Stimulated activated CD4-positive, alpha-beta T cell treated with anti-CD3 and anti-CD28 coated beads, Interleukin-4, amount 100 ng/mL, for 24 hours (primary cell): ENCODE measurements at places on chromosomes 3 and 15.

DNA sequence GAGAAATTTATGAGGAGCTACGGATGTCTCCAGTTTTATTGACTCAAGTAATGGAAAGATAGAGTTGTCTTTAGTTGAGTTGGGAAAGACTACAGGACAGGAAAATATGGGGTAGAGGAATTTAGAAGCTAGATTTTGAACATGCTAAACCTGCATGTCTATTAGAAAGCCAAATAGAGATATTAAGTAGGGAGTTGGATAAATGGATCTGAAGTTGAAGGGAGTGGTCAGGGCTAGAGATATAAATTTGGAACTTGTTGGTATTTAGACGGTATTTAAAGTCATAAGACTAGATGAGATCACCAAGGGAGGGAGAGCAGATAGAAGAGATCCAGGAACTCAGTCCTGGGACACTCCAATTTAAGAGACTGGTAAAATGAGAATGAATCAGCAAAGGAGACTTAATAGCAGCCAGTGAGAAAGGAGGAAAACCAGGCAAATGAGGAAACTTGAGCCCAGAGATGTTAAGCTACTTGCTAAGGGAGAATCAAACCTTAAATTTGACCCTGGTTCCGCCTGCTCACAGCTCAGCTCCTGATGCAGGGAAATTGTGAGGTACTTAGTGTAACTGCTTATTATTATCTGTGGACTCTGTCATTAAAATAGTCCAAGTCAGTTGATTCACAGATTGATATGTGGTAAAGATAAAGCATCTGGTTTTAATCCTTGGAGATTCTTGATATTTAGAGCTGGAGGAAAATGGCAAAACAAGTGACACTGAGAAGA is 35.8 kb downstream of the ABI3BP start:
- DNase-seq = no peak

DNA sequence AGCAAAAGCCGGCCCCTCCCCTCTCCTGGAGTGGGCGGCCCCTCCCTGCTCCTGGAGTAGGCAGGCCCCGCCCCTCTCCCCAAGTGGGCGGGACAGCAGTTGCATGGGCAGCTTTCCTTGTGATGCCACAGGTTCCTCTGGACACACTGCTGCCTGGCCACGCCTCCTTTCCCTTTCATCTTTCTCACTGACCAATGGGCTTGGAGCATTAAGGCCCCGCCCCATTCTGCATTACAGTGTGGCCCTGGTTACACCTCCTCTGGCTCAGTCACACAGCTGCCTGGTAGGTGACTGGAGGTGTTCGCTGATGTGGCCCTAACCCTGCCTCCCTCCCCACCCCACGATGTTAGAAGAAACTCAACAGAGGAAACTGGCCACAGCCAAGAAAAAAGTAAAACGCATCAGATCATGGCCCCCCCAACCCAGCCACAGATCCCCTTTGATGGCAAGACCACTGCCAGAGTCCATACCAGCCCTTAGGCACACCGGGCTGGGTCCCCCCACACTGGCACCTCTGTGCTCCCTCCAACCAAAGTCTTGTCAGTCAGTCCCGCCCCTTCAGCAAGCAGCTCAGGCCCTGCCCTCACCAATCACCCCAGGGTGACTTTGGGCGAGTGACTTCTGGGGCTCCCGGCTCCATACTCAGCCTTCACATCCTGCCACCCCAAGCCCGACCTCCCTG is 84.3 kb downstream of the ADAMTS7 start:
- peak; percentile 9 for DNase-seq

GRCh38 chr3:148006508-148006907 is 597.3 kb downstream of the ZIC1 start:
- no peak for DNase-seq

GRCh38 chr3:42078677-42079076 is 12.5 kb upstream of the TRAK1 start:
- no peak for DNase-seq

- no peak for DNase-seq
These were observed 24.1 kb downstream of the GYG1 start for GRCh38 chr3:149015393-149015792.

DNA sequence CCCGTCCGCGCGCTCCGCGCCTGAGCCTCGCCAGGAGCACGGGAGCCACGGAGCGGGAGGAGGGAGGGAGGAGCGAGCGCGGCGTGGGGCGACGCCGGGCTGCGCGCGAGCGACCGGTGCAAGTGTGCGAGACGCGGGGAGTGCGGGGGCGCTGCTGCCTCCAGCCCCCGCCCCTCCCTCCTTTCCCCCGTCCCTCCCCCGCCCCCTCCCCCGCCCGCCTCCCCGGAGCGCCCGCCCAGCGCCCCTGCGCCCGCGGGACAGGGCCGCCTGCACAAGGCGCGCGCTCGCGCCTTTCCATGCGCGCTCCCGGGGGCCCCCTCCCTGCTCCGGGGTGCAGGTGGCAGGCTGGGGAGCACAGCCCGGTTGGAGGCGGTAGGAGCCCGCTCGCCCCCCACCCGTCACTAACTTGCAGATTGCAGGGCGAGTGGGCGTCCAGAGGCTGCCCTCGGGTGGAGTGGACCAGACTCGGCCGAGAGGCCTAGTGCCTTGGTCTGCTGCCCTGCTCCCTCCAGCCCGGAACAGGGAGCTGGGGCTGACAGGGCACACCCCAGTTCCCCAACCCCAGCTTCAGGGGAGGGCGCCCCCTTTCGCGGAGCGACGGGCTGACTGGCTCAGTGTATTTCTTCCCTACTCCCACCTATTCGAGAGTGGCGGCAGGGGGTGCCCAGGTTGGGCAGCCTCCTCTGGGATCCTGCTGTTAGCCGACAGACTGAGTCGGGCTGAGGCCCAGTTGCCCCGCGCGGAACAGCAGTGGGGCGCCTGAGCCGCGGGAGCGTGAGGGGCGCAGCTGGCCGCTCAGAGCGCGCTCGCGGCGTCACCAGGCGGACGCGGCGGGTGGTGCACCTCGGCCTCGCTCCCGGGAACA is at the start of gene WNT7A:
Gene WNT7A (minus strand): TSS at position 126 of the 865 bp plus-strand sequence. CDS start 255 bp downstream, outside the sequence.
- peak; percentile 67 for DNase-seq

- DNase-seq = no peak
These were observed 6.3 kb downstream of the ADAMTS17 start for GRCh38 chr15:100335335-100335999.

DNA sequence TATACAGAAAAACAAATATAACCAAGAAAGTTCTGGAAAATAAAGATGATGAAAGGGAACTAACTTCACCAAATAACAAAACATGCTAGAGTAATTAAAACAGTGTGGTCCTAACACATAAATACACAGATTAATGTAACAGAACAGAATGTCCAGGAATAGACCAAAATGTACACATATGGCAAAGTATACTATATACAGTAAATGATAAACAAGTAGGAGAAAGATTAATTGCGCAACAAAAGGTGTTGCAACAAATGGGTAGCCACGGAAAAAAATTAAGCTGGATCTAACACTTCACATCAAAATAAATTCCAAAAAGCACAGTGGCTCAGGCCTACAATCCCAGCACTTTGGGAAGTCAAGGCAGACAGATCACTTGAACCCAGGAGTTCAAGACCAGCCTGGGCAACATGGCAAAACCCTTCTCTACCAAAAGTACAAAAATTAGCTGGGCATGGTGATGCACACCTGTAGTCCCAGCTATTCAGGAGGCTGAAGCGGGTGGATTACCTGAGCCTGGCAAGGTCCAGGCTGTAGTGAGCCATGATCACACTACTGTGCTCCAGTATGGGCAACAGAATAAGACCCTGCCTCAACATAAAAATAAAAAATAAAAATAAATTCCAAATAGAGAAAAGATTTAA is 19.8 kb downstream of the SCAP start:
- no peak for DNase-seq

- no peak for DNase-seq
These were observed 1.5 kb upstream of the TCF12 start for GRCh38 chr15:56916825-56917477.

- DNase-seq = no peak
These were observed 236.8 kb downstream of the CACNA2D3 start for GRCh38 chr3:54358969-54359694.

- DNase-seq = peak; percentile 3
These were observed 237.8 kb upstream of the GADL1 start for GRCh38 chr3:31132132-31132769.

GRCh38 chr3:35438101-35438500 is 201.2 kb upstream of the ARPP21 start:
- DNase-seq = no peak

GRCh38 chr3:195752066-195752465 is 31.3 kb downstream of the MUC20 start:
- DNase-seq = no peak

DNA sequence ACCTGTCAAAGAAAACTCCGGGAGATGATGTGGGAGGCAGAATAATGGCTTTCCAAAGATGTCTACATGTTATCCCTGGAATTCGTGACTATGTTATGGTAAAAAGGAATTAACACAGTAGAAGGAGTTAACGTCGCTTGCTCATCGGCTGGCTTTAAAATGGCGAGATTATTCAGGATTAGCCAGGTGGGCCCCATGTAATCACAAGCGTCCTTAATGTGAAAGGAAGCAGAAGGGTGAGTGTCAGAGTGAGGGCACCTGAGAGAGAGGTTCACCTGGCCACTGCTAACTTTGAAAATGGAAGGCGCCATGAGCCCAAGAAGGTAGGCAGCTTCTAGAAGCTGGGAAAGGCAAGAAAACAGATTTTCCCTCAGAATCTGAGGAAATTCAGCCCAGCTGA is 557.2 kb downstream of the EPHB1 start:
- DNase-seq = no peak

DNA sequence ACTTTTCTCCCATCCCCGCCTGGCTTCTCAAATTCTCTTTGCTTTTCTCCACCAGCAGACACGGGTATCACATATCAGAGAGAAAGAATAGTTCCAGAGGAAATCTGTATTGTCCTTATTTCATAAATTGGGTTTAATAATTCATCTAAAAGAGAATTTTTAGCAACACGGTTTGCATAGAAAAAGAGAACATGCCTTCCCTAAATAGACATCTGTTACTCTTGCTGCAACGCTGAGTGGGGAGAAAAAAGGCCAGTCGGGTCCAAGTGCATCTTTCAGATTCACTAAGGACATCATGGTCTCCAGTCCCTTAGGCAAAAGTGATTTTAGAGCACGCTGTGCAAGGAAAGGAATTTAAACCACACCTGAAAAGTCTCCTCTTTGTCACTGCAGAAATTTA is 201.3 kb downstream of the ABHD5 start:
- DNase-seq = no peak

GRCh38 chr3:192902549-192902948 is 15.1 kb downstream of the MB21D2 start:
- no peak for DNase-seq

GRCh38 chr15:85030301-85030929 is 48.8 kb downstream of the PDE8A start:
- no peak for DNase-seq

DNA sequence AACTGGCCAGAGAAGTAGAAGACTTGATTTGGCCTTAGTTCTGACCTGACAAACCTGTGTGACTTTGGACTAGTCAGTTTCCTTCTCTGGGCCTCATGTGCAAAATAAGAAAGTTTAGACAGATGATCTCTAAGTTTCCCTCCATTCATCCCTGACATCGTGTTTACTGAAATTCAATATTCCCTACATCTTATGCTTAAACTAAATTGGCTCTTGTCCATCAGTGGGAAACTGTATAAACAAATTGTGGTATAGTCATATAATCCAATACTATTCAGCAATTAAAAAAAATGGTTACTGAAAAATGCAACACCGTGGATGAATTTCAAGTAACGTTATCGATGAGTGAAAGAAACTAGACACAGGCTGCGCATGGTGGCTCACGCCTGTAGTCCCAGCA is 64.4 kb upstream of the HRH1 start:
- DNase-seq = no peak

DNA sequence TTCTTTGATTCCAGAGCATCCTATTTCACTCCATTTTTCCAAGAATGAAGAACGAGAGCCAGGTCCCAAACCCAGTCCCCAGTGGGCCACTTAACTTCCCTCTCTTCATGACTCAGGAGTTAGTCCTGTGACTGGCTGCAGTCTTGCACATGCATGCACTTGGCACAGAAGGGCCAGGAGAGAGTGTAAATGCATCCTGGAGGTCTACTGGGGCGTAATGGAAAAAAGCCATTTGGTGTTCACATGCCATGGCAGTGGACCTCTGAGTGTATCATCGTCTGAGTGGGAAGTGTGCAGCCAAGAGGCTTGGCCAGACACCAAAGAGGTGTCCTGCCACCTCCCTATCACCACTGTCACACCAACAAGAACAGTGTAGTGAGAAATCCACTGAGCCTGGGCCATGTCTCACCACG is 15.1 kb upstream of the RFTN1 start:
- no peak for DNase-seq

- peak; percentile 2 for DNase-seq
These were observed 62.0 kb upstream of the KLF13 start for GRCh38 chr15:31264559-31265089.

GRCh38 chr15:34914317-34914716 is 55.2 kb downstream of the AQR start:
- no peak for DNase-seq

- DNase-seq = no peak
These were observed 477.6 kb downstream of the ZNF385D start for GRCh38 chr3:21273259-21274025.

- DNase-seq = no peak
These were observed 55.8 kb downstream of the TBC1D5 start for GRCh38 chr3:17686613-17687012.

GRCh38 chr3:59185591-59186369 is 136.0 kb upstream of the CFAP20DC start:
- no peak for DNase-seq

DNA sequence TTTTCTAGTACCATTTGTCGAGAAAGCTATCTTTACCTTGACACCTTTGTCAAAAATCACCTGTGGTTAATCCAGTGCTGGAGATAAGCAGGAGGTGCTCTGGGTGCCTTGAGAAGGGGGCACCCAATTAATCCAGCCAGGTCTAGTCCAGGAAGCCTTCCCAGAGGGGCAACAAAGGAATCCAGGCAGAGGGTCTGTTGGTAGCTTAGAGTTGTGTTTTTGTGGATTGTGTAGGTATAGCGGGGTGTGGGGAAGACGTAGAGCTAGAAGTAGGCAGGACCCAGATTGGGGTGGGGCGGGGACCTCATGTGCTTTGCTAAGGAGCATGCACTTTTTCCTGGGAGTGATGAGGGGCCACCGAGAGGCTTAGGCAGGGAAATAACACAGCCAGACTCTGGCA is 6.0 kb upstream of the PIGZ start:
- DNase-seq = no peak

GRCh38 chr15:36807134-36807764 is 227.8 kb downstream of the CDIN1 start:
- no peak for DNase-seq
